ENCODE measurements at places on chromosomes 2 and 18. TPM values are rescaled to one million over a fixed set of nuclear protein-coding genes. Genes with fewer than 3 reads are reported as not detected.

DNA sequence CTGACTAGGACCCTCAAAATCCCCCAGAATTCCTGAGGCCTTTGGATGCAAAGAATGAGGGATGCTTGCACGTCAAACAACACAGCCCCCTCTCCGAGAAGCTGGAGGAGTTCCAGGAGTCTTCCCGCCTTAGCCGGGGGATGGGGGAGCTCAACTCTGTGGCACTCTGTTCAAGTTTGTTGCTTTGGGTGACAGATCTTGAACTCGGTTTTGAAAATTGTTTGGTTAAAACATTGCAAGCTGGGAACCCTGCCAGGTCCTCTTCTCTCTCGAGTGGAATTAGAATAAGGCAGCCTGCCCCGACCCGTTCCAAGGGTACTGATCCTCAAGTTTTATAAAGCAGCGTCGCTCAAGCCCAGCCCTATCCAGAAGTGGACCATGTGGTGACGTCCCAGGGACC is 244.1 kb downstream of the LOXHD1 start:
- H3K4me3 ChIP-seq, result no peak overlapping the region
- H3K36me3 ChIP-seq, result no peaks in the 10 kb centered on the region
- no peaks in the 10 kb centered on the region for H3K27me3 ChIP-seq
- DNase-seq, result no peak

GRCh38 chr2:101696272-101697123 is 1.0 kb upstream of the MAP4K4 start:
- no peaks in the 10 kb centered on the region for H3K27me3 ChIP-seq
- H3K27ac ChIP-seq, result peak overlapping the region; percentile 89
- no peak for DNase-seq
- peaks cover 8% of the 10 kb centered on the region for H3K4me1 ChIP-seq
- peak overlapping the region; percentile 58 for H3K4me3 ChIP-seq

DNA sequence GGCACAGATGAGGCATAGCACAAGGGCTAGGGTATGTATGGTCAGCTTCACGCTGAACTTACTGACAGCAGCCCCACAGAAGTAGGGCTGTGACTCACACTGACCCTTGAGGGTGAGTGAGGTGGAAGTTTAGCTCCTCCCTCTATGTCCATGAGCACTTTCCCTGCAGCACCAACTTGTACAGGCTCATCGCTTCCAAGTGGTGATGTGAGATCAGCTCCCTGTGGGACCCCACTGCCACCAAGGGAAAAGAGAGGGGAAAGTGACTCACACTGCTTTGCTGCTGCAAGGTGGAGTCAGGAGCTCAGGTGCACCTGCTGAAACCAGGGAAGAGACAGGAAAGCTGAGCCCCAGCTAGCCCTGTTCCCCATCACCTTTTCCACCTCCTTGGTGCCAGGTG is 91.5 kb downstream of the TEX51 start:
- no peak overlapping the region for H3K27ac ChIP-seq
- DNase-seq, result no peak
- H3K27me3 ChIP-seq, result peaks cover 42% of the 10 kb centered on the region
- no peaks in the 10 kb centered on the region for H3K36me3 ChIP-seq
- no peak overlapping the region for H3K4me3 ChIP-seq

GRCh38 chr18:13368080-13368813 is 149.7 kb downstream of the LDLRAD4 start:
- H3K36me3 ChIP-seq, result no peaks in the 10 kb centered on the region
- H3K4me1 ChIP-seq, result peaks cover 5% of the 10 kb centered on the region
- H3K27ac ChIP-seq, result no peak overlapping the region
- DNase-seq, result no peak
- peaks cover 8% of the 10 kb centered on the region for H3K27me3 ChIP-seq

- H3K27ac ChIP-seq, result no peak overlapping the region
- H3K4me1 ChIP-seq, result no peaks in the 10 kb centered on the region
- H3K27me3 ChIP-seq, result peaks cover 33% of the 10 kb centered on the region
- H3K4me3 ChIP-seq, result no peak overlapping the region
- no peak for DNase-seq
- no peaks in the 10 kb centered on the region for H3K36me3 ChIP-seq
These were observed 83.0 kb upstream of the CTDP1 start for GRCh38 chr18:79596446-79597175.

- peak overlapping the region; percentile 99 for H3K27ac ChIP-seq
- DNase-seq, result no peak
- H3K4me1 ChIP-seq, result peaks cover 97% of the 10 kb centered on the region
- no peaks in the 10 kb centered on the region for H3K27me3 ChIP-seq
- no peaks in the 10 kb centered on the region for H3K36me3 ChIP-seq
These were observed 129.0 kb downstream of the SOCS6 start for GRCh38 chr18:70417847-70418246.

DNA sequence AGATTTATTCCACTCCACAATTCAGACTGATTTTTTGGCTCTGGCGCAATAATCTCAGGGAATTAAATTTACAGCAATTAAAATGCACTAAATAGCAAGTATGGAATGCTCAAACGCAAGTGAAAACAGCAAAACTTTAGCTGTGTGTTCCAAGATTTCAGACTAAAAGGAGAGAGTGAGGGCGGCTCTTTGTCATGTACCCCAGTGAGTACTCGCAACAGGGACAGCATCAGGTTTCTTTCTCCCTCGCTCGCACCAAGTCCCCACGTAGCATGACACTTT is 1.1 kb downstream of the ROCK2 start:
- H3K27ac ChIP-seq, result peak overlapping the region; percentile 95
- H3K4me3 ChIP-seq, result peak overlapping the region; percentile 92
- H3K36me3 ChIP-seq, result no peaks in the 10 kb centered on the region
- DNase-seq, result peak; percentile 18
- H3K27me3 ChIP-seq, result no peaks in the 10 kb centered on the region

GRCh38 chr2:127401757-127402695 is 14.3 kb upstream of the MAP3K2 start:
- no peak for DNase-seq
- H3K4me1 ChIP-seq, result peaks cover 19% of the 10 kb centered on the region
- no peak overlapping the region for H3K27ac ChIP-seq
- H3K27me3 ChIP-seq, result peaks cover 70% of the 10 kb centered on the region
- H3K36me3 ChIP-seq, result no peaks in the 10 kb centered on the region
- H3K4me3 ChIP-seq, result no peak overlapping the region

DNA sequence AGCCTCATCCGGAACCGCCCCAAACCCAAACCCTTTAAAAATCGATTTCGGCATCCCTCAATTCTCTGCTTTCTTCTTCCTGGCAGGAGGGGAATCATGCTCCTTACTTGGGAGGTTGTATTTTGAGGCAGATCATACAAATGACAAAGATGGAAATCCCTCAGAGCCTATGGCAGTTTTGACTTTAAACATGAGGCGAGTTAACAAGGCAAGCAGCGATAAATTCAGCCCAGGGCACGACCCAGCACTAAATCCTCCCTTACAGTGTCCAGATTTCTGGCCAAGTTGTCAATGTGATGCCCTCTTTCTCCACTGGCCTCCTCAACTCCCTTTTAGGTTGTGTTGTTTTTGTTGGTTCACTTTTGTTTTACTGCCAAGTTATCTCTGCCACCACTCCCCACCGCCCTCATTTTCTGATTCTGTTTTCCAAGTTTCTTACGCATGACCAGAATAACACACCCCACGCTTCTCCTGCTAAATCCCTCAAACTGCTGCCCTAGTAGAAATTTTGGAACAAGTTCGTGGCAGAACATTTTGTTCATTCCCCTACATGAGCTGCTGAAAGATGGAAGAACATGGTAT is 68.3 kb downstream of the CTAGE1 start:
- H3K4me3 ChIP-seq, result peak overlapping the region; percentile 54
- no peak for DNase-seq
- no peak overlapping the region for H3K27ac ChIP-seq
- no peaks in the 10 kb centered on the region for H3K27me3 ChIP-seq
- H3K4me1 ChIP-seq, result peaks cover 25% of the 10 kb centered on the region

DNA sequence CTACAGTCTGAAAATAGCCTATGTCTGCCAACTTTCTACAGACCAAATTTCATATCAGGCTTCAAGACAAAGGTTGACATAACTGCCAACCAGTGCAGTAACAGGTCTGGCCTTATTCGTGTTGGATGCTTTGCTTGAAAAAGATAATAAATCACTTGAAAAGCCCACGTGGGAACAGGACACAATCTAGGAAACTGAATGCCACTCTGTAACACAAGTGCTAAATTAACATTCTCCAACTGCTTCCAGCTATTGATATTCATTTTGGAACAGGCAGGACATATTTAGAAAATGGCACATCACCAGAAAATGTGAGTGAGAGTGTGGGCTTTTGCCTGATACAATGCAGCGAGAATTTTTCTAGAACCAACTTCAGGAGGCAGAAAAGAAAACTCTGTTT is 165.9 kb upstream of the CCDC150 start:
- DNase-seq, result no peak
- no peak overlapping the region for H3K27ac ChIP-seq
- H3K27me3 ChIP-seq, result no peaks in the 10 kb centered on the region
- H3K4me3 ChIP-seq, result no peak overlapping the region

- H3K27ac ChIP-seq, result no peak overlapping the region
- DNase-seq, result no peak
- H3K27me3 ChIP-seq, result no peaks in the 10 kb centered on the region
These were observed 31.9 kb downstream of the EXOC6B start for GRCh38 chr2:72793798-72794440.

DNA sequence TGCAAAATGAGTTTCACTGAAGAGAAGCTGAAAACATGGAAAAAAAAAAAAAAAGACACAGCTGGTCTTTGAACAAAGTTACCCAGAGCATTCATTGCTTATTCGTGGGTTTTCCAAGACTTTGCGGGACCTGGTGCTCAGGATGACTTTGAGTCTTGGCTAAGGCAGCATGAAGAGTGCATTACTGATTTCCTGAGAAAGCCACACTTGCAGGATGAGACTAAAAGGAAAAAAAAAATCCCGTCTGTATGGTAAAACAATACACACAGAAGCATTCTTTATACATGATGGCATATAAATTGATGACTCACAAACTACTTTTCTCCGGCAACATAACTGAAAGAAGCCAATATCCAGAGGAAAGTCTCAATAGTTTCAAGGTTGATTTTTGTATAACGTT is 195.4 kb downstream of the SPP2 start:
- H3K27me3 ChIP-seq, result no peaks in the 10 kb centered on the region
- no peak for DNase-seq
- H3K4me1 ChIP-seq, result peaks cover 88% of the 10 kb centered on the region
- peak overlapping the region; percentile 11 for H3K4me3 ChIP-seq
- H3K27ac ChIP-seq, result peak overlapping the region; percentile 17

DNA sequence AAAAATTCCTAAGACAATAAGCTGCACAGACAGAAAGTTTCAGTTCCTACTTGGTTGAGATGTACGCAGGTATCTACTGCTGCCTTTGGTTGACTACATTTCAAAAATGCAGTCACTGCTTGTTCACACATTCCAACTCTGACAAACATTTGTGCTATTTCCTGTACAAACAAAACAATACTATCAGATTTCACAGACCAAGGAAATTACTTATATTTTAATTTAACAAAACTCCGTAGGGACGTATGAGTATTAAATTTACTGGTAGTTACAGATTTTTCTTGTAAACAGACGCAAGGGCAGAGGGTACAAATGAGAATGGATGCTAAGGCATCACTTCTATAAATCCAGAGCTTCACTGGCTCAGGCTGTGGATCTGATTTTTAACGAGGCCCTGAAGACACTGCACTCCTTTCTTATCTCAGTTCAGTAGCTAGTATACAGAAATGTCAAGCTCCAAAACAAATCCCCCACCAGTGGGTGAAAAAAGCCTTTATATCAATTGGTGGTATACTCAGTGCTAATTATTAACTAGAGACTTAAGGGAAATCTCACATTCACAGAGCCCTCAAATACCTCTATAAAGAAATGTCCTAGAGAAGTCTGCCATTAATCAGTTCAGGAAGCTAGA is 31.7 kb upstream of the TTC32 start:
- H3K27ac ChIP-seq, result no peak overlapping the region
- no peak overlapping the region for H3K4me3 ChIP-seq
- H3K36me3 ChIP-seq, result peaks cover 17% of the 10 kb centered on the region

GRCh38 chr18:65934874-65935273 is 184.1 kb downstream of the CDH7 start:
- no peak for DNase-seq
- no peaks in the 10 kb centered on the region for H3K4me1 ChIP-seq
- H3K36me3 ChIP-seq, result no peaks in the 10 kb centered on the region
- no peaks in the 10 kb centered on the region for H3K27me3 ChIP-seq
- no peak overlapping the region for H3K4me3 ChIP-seq

GRCh38 chr18:50313031-50313607 is 25.6 kb upstream of the CXXC1 start:
- no peak overlapping the region for H3K27ac ChIP-seq
- H3K4me1 ChIP-seq, result no peaks in the 10 kb centered on the region
- no peak for DNase-seq

DNA sequence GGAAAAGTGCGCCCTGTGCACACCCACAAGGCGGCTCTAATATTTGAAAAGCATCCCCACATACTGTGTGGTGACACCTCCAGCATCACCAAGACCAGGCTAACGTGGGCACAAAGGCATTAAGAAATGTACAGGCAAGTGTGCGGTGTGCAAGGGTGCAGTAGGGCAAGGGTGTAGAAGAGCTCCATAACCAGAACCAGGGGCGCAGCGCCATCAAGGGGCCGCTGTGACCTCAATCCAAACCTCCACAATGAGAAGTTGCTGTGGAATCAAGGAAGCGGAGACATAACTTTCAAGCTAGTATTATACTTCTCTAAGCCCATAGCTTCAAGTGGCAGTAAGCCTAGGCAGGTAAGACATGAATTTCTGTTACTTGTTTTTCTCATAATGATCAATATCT is 13.0 kb downstream of the L3MBTL4 start:
- no peak overlapping the region for H3K27ac ChIP-seq
- no peaks in the 10 kb centered on the region for H3K27me3 ChIP-seq
- H3K36me3 ChIP-seq, result no peaks in the 10 kb centered on the region
- no peak for DNase-seq
- H3K4me1 ChIP-seq, result no peaks in the 10 kb centered on the region

GRCh38 chr18:73244401-73244800 is 376.6 kb upstream of the NETO1 start:
- no peaks in the 10 kb centered on the region for H3K27me3 ChIP-seq
- H3K27ac ChIP-seq, result no peak overlapping the region
- H3K4me3 ChIP-seq, result no peak overlapping the region
- no peak for DNase-seq
- H3K36me3 ChIP-seq, result no peaks in the 10 kb centered on the region

DNA sequence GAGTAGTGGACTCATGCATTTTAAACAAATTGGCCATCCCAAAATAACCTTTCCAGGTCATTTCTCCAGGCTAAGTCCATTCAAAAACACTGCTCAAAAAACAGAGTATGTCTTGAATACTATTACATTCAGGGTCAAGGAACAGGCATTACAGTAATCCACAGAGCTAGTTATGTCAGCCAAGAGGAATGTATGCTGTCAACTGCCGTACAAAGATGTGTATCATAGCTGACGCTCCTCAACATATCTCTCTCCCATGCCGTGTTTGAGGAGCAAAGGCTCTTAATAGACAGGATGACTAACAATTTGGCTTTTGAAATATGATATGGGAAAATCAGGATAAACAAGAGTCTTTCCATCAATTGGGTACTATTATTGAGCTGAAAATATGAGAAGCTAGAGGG is 68.8 kb upstream of the KCTD1 start:
- no peaks in the 10 kb centered on the region for H3K27me3 ChIP-seq
- H3K4me3 ChIP-seq, result no peak overlapping the region
- H3K36me3 ChIP-seq, result no peaks in the 10 kb centered on the region
- H3K27ac ChIP-seq, result no peak overlapping the region

Gene ECEL1
- not detected for total RNA-seq

Gene VIT
- not detected for total RNA-seq

Gene OTOS
- total RNA-seq, result not detected

Gene CRYGC
- not detected for total RNA-seq

Gene AKAIN1
- not detected for total RNA-seq

Gene EPB41L3
- 0.34 TPM for total RNA-seq
